ENCODE measurements at places on chromosomes 12 and 14.

DNA sequence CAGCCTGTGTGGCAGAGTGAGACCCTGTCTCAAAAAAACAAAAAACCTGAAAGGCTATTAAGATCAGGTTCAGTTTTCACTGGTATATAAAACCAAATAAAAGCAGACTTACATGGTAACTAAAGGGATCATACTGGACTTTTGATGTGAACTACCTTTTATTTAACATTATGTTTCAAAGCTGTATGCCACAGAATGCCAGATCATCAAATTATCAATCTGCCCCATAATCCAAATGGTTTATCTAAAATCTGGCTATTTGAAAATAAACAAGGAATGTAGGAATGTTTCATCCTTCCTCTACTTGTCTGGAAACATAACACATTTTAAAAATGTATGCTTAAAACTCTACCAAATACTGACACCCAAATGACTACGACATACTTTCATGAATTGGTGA lies 14.2 kb downstream of the NID2 start:
- DNase-seq = no peak

DNA sequence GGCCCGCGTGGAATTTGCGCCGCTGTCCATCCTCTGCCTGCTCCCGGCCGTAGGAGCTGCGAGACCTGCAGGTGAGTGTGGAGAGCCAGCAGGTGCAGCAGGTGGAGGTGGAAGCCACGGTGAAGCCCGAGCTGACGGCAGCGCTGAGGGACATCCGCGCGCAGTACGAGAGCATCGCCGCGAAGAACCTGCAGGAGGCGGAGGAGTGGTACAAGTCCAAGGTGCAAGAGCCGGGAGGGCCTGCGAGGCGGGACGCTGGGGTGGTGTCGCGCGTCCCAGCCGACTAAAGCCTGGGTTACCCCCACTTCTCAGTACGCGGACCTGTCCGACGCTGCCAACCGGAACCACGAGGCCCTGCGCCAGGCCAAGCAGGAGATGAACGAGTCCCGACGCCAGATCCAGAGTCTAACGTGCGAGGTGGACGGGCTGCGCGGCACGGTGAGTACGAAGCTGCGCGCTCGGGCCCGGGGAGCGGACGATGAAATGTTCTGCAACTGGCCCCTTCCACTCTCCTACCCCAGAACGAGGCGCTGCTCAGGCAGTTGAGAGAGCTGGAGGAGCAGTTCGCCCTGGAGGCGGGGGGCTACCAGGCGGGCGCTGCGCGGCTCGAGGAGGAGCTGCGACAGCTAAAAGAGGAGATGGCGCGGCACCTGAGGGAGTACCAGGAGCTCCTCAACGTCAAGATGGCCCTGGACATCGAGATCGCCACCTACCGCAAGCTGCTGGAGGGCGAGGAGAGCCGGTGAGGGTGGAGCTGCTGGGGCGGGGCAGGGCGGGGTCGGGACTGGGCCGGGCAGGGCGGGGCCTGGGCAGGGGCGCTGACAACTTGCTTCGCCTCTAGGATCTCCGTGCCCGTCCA lies 2.1 kb downstream of the PRPH start:
- DNase-seq = no peak

- DNase-seq = no peak
These were observed 40.3 kb downstream of the FAM222A start for GRCh38 chr12:109753959-109754358.

GRCh38 chr14:50943943-50944646 lies at the start of gene PYGL:
Gene PYGL, minus strand, starts transcription at chr14:50944483. Its CDS starts 80 bp downstream, at chr14:50944403.
- DNase-seq = no peak

- DNase-seq = peak; percentile 25
These were observed at the start of gene C1R for GRCh38 chr12:7092229-7092985. Gene C1R, minus strand, starts transcription at chr12:7092445. Its CDS starts 57 bp downstream, at chr12:7092388.

Measured in NCI-H2107 (cell line).